ENCODE measurements at places on chromosomes 4 and X.
A peak's percentile ranks its signal among the peaks of the same experiment; 100 is the strongest.

- no peak for DNase-seq
Measured at GRCh38 chrX:71664889-71665491, 2.4 kb upstream of the LOC101059915 start.

DNA sequence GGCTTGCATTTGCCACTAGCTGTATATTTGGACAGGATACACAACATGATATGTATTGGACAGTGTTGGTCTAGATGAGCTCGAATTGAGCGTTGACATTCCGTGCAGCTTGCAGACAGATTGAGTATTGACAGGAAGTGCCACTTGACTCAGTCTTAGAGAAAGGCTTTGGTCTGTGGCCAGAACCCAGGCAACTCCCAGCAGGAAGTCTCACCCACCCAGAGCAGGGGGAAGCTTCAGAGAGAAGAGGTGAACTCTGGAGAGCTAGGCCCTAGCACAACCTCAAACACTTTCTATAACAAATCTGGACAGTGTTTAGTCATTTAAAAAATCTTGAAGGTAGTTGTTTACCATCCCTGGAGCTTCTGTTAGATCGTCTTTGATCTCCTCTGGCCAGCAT lies 280.5 kb downstream of the FBXW7 start:
- DNase-seq: no peak

GRCh38 chr4:139872274-139872673 lies 206.7 kb downstream of the MGST2 start:
- no peak for DNase-seq

- DNase-seq: no peak
Measured at GRCh38 chr4:141395246-141395830, 174.6 kb downstream of the ZNF330 start.

- DNase-seq: peak; percentile 54
Measured at GRCh38 chr4:34422472-34423175, 1821.7 kb downstream of the ARAP2 start.

DNA sequence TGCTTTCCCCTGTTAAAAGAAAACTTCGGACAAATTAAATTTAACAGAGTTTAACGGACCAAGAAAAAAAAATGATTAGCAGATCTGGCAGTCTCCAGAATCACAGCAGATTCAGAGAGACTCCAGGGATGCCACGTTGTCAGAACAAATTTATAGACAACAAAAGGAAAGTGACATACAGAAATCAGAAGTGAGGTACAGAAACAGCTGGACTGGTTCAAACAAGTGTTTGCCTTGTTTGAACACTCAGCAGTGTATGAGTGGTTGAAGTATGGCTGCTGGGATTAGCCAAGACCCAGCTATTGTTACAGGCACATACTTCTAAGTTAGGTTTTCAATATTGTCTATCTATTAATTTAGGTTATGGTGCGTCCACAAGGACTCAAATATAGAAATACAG lies 19.1 kb downstream of the PIR start:
- no peak for DNase-seq

- peak; percentile 78 for DNase-seq
Measured at GRCh38 chr4:76758290-76758882, 139.6 kb downstream of the SOWAHB start.

DNA sequence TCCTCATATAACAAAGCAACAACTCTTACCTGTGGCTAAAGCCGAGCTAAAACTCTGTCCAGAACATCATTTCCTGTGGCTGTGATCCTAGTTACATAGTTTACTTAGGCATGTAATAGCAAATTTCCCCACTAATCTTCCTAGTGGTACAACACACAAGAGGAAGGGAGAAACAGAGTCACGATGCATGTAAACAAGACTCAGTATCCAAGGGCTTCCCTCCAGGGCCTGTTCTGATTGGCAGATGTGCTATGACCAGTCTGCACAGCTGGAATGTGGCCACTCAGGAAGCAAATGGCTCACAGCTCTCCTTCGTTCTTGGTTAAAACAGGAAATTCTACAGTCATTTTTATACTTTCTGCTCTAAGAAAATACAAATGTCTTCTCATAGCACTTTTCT lies 49.2 kb upstream of the PRSS48 start:
- peak; percentile 77 for DNase-seq

DNA sequence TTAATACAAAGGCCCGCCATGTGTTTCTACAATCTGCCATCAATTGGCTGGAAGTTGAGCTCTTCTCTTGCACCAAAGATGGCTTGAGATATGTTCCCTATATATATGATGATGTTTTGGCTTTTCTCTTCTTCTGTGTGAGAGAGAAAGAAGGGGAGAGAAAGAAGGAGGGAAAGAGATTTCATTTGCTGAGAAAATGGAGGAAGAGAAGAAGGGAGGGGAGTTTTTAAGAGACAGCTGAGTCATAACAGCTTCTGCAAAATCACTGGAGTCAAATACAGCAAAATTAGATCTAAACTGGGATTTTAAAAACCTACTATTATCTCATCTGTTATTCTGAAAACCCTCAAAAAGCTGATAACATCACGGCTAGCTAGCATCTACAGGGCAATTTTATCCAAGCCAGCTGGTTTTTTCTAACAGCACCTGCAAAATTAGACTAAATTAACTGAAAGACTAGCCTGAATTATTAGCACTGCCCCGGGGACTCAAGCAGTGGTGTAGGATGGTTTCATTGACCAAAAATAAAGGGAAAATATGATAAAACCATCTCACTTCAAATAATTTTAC lies 647.6 kb upstream of the ACTRT1 start:
- DNase-seq: no peak

GRCh38 chr4:153933915-153934687 lies 145.2 kb upstream of the SFRP2 start:
- no peak for DNase-seq

GRCh38 chrX:149074398-149074797 lies 430.7 kb downstream of the IDS start:
- DNase-seq: peak; percentile 48
